ENCODE measurements at places on chromosomes 3 and 15.

DNA sequence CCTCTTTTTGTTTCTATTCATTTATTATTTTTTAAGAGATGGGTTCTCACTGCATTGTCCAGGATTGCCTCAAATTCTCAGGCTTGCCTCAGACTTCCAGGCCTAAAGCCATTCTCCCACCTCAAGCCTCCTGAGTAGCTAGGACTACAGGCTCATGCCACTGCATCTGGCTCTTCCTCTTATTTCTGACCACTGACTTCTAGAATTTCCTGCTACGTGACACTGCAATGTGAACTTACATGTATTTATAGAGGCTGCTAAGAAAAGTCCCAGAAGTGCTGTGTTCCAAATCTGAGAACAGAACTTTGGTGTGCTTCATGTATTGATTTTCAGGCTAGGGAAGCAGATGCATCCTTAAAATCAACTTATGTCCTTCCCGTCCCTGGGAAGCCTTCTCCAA, 407.4 kb downstream of the RSL24D1 start:
- no peak for DNase-seq

GRCh38 chr3:31472479-31473390, 60.0 kb upstream of the STT3B start:
- DNase-seq = peak; percentile 61

DNA sequence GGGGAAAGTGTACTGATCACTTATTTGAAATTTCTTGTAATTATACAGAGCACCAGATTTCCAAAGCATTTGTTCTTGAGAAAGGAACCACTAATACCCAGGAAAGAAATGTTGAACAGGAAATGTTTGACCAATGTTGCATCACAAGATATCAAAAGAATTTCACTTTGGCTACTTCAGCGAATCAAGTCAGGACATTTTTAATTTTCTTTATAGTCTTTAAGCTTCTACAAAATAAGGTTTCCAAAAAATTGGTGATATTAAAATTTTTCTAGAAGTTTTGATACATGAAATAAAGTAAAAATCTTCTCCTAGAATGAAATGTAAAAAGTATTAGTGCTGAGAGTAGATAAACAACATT, 421.9 kb downstream of the MECOM start:
- DNase-seq = no peak

DNA sequence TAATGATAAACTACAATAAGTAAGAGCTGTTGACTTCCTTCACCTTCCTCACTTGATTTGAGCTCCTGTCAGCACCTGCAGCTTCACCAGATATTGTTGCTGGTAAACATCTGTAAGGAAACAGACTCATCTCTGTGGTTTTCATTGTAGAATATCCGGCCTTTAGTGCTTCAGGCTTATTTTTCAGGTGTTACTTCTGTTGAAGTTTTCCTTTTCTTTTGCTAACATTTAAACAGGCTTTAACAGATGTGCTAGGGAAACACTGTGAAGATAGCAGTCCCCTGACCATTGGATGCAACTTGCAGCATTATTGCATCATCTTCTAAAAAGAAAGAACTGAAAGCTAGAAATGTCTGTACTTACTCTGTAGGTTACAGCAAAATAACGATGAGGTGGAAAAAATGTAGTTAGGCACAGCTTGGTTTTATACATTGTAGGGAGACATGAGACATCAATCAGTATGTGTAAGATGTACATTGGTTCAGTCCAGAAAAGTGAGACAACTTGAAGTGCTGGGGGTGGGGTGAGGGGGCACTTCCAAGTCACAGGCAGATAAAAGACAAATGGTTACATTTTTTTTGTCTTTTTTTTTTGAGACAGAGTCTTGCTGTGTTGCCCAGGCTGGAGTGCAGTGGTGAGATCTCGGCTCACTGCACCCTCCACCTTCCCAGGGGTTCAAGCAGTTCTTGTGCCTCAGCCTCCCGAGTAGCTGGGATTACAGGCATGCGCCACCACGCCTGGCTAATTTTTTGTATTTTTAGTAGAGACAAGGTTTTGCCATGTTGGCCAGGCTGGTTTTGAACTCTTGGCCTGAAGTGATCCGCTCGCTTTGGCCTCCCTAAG, 10.2 kb downstream of the EDEM1 start:
- peak; percentile 65 for DNase-seq

DNA sequence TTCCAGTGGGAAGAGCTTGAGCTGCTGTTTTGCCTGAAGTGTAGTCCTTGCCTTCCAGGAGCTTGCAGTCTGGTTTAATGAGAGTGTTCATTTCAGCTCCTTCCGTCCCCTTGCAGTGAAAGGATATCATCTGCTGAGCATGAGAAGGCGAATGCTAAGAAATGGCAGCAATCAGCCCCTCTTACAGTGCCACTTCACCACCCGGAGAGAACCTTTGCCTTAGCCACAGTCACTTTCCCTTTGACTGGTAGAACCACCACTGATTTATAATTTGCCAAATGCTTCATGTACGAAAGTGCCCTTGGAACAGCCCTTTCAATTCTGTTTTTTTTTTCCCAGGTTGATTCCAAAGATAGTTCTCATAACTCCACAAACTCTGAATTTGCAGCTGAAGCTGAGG, 11.5 kb downstream of the TATDN2 start:
- no peak for DNase-seq

DNA sequence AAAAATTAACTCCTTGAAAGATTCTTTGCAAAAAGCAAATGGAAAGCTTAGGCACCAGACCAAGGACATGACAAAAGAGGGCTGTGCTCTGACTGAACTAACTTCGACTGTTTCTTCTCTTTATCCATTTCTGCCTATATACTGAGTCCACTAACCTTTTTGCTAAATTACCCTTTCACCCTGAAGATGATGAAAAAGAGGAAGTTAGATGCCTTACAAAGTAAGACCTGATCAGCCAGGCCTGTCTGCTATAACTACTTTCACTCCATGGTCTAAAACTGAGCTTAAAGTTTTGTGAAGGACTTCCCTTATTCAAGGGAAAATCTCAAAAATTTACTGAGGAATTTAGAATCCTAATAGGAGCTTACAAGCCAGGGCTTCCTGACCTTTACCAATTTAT, 6.2 kb upstream of the IGSF10 start:
- DNase-seq = no peak

GRCh38 chr15:40931300-40932142, 2.4 kb downstream of the DLL4 start:
- DNase-seq = no peak

DNA sequence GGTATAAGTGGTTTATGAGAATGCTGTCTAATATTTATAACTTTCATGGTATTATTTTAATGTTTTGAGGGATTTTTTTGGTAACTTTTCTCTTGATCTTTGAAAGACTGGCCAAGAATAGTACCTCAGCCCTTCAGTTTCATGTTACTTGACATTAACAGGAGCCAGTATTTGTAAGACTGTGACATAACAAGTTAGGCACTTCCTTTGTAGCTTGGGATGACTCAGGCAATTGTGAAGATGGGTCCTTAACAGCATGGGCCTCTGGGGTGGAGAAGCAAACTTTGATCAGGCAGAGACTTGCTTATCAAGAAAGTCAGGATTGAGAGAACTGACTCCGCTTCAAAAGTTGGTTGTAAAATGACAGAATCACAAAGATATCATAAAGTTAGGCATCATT, 9.5 kb downstream of the LRRC49 start:
- DNase-seq = no peak

Data from activated CD4-positive, alpha-beta memory T cell treated with anti-CD3 and anti-CD28 coated beads for 36 hours (primary cell).